ENCODE measurements at places on chromosomes 4 and X. TPM values are rescaled to one million over a fixed set of nuclear protein-coding genes. Genes with fewer than 3 reads are reported as not detected.
A peak's percentile ranks its signal among the peaks of the same experiment; 100 is the strongest.

GRCh38 chr4:147790412-147790811, 58.5 kb downstream of the ARHGAP10 start:
- no peak overlapping the region for H3K27ac ChIP-seq
- no peak overlapping the region for H3K4me3 ChIP-seq
- DNase-seq = no peak
- H3K27me3 ChIP-seq = no peaks in the 10 kb centered on the region

- no peak for DNase-seq
- H3K4me1 ChIP-seq = no peaks in the 10 kb centered on the region
- no peak overlapping the region for H3K27ac ChIP-seq
- H3K27me3 ChIP-seq = no peaks in the 10 kb centered on the region
- H3K4me3 ChIP-seq = no peak overlapping the region
Measured at GRCh38 chr4:145719752-145720624, 40.0 kb downstream of the C4orf51 start.

- H3K36me3 ChIP-seq = no peaks in the 10 kb centered on the region
- DNase-seq = no peak
- no peaks in the 10 kb centered on the region for H3K4me1 ChIP-seq
- H3K27me3 ChIP-seq = no peaks in the 10 kb centered on the region
- H3K4me3 ChIP-seq = no peak overlapping the region
Measured at GRCh38 chr4:156584100-156584499, 387.5 kb downstream of the PDGFC start.

- H3K36me3 ChIP-seq = no peaks in the 10 kb centered on the region
- no peak overlapping the region for H3K27ac ChIP-seq
- no peaks in the 10 kb centered on the region for H3K27me3 ChIP-seq
Measured at GRCh38 chr4:6340446-6341015, 70.9 kb downstream of the WFS1 start.

GRCh38 chr4:5200513-5200912, 149.2 kb downstream of the STK32B start:
- no peak overlapping the region for H3K27ac ChIP-seq
- H3K4me1 ChIP-seq = no peaks in the 10 kb centered on the region
- H3K4me3 ChIP-seq = no peak overlapping the region
- H3K27me3 ChIP-seq = no peaks in the 10 kb centered on the region

DNA sequence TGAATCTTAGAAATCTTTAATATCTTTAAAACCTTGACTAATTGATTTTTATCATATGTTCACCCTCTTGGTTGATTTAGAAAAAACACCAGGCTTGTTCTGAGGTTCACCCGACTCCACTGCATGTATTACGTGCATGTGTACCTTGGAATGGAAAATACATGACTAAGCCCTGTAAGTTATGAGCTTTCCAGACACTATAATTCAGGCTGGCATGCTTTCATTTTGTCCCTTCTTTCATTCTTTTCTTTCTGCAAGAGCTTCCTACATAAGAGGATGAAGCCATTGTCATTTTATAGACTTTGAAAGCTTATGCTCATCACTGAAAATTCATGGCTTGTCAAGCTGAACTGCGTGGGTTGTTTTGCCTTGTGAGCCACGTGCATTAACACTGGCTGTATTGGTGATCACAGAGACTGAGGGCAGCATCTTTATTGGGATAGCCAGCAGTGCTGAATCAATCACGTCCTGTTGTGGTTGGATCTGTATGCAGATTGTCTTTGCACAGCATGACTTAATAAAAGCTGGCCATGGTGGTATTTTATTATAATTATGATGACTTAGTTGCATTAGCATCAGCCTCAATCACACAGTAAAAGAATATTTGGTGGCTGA, 141.9 kb downstream of the SLIT2 start:
- no peaks in the 10 kb centered on the region for H3K27me3 ChIP-seq
- no peak overlapping the region for H3K4me3 ChIP-seq
- H3K4me1 ChIP-seq = no peaks in the 10 kb centered on the region
- H3K27ac ChIP-seq = no peak overlapping the region

DNA sequence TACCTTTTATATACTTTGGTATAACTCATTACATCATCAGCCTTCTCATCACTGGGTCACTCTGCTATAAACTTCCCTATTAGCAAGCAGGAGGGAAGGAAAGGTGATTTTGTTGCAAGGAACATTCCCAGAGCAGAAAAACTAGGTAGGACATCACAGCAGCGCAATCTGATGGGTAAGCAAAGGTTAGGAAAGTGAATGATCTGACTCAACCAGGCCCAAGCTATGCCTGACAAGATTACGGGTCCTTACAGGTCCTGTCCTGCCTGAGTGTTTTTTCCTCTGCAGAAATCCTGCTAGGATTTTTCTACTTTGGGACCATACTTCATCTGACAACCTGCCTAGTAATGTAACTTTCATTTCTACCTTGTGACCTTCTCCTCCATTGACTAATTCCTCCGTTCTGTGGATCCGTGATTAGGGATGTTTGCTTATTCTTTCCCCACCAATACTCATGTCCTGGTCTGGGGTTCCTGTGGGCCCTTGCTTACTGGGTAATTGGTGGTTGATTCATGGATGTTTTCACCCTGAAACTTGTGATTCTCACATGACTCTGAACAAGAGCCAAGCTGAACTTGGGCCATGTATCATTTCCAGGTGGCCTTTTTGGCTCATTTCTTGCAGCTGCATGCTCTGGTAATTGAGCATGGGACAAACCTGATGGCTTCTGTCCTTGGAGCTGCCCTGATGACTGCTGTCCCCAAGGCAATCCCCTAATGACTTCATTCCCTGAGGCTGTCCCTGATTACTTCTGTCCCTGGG, 111.9 kb upstream of the KIT start:
- DNase-seq = no peak
- H3K4me3 ChIP-seq = no peak overlapping the region
- H3K27ac ChIP-seq = no peak overlapping the region
- no peaks in the 10 kb centered on the region for H3K36me3 ChIP-seq
- peaks cover 9% of the 10 kb centered on the region for H3K4me1 ChIP-seq

- peak; percentile 92 for DNase-seq
- peak overlapping the region; percentile 83 for H3K27ac ChIP-seq
- no peaks in the 10 kb centered on the region for H3K27me3 ChIP-seq
- H3K4me1 ChIP-seq = peaks cover 6% of the 10 kb centered on the region
- no peak overlapping the region for H3K4me3 ChIP-seq
Measured at GRCh38 chrX:12949927-12950656, 24.8 kb upstream of the TMSB4X start.

DMRTC1 gene
- not detected for total RNA-seq

MTHFD2L gene
- total RNA-seq = 13.0 TPM

CTAG2 gene
- total RNA-seq = not detected

GC gene
- total RNA-seq = not detected
